Cerebellum (tissue), 4 donors: ENCODE measurements at places on chromosomes 7 and 10.

DNA sequence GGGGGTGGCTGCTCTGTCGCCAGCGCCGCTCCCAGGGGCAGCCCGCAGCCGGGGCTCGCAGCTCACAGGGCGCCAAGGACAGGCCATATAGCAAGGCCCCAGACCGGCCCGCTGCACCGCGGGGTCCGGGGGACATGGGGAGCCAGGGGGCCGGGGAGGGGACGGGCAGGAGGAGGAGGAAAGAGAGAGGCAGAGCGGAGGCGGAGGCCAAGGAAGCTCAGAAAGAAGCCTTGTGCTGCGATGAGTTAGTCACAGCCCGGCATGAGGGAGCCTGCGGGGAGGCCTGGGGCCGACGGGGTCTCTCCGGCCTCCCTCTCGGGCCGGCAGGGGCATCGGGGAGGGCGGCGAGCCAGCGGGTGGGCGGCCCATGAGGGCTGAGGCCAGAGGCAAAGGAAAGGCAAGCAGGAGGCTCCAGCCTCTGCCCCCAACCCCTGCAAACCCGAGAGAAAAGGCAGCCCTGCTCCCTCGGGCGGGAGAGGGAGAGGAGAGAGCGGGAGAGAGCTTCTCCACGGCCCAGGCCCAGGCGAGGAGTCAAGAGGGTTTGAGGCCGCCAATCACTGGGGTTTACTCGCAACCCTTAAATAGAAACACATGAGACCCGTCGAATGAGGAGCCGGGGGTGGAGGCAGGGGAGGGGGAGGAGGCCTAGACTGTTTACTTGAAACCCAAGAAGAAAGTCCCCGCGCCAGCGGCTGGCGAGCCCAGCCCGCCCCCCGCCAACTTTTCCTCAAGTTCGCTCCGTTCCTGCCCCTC lies 167.9 kb downstream of the NEURL1 start:
- DNase-seq = no peak

GRCh38 chr10:86798025-86798424 lies 41.6 kb downstream of the BMPR1A start:
- no peak for DNase-seq

GRCh38 chr7:101154693-101155102 lies 422 bp downstream of the AP1S1 start:
- DNase-seq = no peak

DNA sequence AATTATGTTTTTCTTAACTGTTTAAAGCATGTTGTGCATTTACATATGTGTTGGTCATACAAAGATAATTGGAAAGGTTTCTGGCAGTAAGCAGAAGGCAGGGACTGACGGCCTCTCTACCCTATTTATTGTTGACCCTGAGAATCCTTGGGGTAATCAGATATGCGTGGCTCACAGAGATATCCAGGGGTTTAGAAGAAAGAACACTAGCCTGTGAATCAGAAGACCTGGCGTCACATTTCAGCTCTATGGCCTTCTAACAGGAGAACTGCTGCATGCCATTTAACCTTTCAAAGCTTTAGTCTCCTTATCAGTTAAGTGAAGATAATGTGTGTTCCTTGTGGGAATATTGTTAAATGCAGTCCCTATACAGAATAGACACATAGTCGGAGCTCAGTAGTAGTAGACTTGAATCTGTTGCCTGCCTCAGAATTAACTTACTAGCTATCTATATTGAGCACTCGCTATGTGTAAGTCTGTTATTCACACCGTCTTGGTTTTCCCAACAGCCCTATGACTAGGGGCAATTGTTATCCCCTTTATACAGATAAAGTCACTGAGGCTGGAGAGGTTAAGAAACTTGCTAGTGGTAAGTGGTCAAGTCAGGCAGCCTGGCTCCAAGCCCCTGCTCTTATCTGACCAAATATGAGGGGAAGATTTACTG lies 129.6 kb upstream of the ANKRD1 start:
- DNase-seq = no peak

DNA sequence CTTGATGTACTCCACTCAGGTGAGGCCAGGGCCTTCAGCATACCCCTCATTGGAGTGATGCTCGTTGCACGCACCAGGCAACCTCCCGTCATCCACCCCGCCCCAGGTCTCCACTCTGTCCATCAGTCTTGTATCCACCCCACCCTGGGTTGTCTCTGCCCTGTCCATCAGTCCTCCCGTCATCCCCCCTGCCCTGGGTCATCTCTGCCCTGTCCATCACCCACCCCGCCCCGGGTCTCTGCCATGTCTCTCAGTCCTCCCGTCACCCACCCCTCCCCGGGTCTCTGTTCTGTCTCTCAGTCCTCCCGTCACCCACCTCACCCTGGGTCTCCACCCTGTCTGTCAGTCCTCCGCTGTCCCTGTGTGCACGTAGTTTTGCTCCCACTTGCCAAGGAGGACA lies 59.9 kb downstream of the WDR37 start:
- DNase-seq = no peak

DNA sequence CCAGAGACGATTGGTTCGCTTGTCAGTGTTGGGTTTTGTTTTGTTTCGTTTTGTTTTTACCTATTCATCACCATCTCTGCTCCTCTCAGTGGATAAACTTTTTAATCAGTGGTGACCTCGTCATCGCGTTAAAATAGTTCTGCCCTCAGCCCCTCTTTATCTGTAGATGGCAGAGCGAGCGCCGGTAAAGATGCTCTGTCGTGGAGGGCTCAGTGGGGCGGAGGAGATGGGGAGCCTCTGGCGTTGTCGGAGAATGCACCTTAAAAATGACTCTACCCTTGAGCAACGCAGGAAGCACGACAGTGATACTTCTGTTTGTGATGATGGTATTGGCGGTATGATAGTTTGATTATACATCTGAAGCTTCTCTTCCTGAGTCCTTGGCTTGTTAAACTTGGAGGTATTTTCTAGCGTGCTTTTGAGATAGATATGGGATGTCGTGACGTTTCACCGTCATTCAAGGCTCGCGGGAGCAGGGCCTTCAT lies 554 bp downstream of the CSGALNACT2 start:
- DNase-seq = peak; percentile 39

DNA sequence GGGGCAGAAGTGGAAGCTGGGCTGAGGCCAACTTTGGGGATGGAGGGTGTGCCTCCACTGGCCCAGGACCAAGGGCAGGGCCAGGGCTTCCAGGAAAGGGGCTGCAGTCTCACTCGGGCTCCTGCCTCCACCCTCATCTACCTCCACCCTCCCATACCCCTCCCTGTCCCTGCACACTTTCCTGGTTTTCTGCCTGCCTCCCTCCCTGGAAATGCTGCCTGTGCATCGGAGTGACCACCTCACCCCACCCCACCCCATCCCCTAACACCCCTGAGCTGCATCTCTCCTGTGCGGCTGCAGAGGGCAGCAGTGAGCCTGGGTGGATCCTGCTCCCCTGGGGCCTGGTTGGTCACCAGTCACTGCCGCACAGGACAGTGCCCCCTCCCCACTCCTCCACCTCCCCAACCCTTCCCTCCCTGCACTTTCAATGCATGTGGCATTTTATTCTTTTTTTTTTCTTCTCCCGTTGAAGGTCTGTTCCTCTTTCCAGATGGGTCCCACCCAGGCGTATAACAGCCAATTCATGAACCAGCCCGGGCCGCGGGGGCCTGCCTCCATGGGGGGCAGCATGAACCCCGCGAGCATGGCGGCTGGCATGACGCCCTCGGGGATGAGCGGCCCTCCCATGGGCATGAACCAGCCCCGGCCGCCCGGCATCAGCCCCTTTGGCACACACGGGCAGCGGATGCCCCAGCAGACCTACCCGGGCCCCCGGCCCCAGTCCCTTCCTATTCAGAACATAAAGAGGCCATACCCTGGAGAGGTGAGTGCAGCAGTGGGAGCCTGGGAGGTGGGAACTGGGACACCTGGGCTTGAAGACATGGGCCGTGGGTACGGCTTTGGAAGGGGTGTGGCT lies 54.1 kb upstream of the PPIF start:
- no peak for DNase-seq

DNA sequence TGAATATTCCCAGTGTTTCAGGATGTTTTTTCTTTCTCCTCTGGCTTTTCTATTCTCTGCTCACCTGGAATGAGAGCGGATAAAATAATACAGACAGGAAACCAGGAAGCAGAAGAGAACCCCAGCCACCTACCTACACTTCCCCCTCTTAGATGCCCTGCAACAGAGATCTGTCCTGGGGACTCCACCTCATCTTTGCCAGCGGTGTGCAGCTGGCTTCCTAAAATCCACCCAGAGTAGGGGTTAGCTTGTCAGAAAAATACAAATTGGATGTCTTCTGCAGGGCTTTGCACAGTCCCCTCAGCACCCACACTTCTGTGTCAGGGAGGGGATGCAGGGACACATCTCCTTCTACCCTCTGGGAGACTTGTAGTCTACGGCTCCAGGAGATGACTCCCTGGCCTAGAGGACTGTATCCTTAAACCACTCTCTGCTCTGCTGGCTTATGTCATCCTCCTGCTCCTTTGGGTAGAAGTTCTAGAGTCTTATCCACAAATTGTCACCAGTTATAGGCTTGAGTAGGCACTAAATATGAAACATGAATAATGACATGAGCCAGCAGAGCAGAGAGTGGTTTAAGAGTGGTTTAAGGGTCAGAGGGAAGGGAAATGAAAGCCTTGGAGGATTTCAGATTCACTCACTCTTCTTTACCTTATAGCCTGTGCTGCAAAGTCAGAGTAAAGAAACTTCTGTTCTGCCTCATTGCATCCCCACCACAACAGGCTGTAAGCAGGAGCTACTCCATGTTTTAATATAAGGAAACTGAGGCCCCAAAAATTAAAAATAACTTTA lies 749.4 kb downstream of the AUTS2 start:
- DNase-seq = no peak

DNA sequence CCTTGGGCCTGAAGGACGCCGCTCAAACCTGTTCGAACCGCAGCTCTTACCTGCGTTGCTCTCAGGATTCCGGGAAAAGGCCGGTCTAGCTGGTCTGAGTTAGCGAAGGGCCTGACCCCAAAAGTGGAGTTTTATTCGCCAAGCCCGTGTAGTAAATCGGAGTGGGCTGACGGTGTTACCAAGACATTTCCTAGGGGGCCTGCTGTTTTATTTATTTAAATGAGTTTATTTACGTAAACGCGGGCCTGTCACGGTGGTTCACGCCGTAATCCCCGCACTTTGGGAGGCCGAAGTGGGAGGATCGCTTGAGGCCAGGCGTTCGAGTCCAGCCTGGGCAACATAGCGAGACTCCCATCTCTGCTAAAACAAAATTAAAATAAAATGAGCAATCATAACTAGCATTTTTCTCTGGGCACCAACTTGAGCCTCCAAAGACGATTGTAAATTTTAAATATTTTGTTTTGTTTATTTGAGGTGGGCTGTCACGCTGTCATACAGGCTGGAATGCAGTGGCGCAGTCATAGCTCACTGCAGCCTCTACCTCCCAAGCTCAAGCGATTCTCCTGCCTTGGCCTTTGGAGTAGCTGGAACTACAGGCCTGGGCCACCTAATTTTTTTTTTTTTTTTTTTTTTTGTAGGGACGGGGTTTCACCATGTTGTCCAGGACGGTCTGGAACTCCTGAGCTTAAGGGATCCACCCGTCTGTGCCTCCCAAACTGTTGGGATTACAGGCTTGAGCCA lies 903 bp downstream of the ZNF655 start:
- DNase-seq = no peak

DNA sequence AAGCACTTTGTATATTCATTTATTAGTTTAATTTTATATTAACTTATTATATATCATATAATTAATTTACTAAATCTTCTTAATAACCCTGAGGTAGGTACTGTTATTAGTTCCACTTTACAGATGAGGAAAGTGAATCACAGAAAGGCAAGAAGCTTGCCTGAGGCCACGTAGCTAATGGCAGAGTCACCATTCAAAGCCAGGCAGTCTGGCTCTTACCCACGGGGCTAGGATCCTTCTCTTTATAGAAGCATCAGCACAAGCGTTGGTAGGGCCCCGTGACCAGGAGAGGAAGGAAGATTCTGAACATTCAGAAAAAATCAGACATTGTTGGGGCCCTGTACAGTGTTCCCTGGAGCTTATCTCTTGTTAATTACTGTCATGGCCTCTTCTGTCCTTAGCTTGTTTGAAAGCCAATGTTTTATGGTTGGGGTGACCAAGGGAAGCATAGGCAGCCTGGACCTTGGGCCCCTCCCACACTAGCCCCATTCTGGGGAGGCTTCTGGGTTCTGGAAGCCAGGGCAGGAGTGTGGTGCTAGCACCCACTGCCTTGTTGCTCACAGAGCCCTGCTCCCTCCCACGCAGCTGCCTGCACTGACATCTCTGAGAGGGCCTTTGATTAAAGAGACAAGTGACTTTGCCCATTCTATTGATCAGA lies 31.1 kb upstream of the SLF2 start:
- DNase-seq = no peak

DNA sequence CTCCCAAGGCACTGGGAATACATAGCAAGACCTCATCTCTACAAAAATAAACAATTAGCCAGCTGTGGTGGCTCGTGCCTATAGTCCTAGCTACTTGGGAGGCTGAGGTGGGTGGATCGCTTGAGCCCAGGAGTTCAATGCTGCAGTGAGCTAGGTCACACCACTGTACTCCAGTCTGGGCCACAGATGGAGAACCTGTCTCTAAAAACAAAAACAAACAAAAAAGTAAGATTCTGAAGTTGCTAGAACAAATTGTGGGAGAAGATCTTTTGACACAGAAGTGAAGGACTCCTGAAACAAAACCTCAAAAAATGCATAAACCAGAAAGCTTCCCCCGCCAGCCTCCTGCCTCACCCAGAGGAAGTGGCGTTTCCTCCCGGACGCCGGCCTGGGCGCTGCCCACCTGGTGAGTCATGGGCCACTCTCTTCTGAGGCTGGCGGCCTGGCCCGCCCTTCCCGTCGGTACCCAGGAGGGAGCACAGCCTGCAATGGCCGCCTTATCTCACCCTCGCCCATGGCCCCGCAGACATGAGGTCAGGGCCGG lies 25.4 kb upstream of the ELN start:
- no peak for DNase-seq

GRCh38 chr10:28120043-28120749 lies 121.3 kb upstream of the ODAD2 start:
- DNase-seq = peak; percentile 9

- DNase-seq = no peak
These were observed 12.8 kb downstream of the SH3PXD2A start for GRCh38 chr10:103842605-103843004.

DNA sequence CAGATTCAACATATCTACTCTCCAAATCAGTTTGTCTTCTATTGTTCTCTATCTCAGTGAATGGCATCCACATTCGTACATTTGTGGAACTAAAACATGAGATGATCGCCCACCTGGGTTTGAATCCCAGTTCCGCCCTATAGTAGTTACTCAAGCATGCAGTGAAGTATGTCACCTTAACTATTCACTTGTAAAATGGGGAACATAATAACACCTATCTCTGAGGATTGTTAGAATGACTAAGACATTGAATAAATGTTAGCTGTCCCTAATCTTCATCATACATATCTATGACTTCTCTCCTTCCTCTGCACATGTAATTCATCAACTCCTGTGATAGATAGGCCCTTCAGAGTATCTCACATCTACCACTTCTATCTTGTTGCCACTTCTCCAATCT lies 24.7 kb downstream of the UBE2D1 start:
- no peak for DNase-seq

- DNase-seq = no peak
These were observed 117.9 kb upstream of the COL1A2 start for GRCh38 chr7:94276795-94277194.

GRCh38 chr7:117870448-117871130 lies 2.7 kb downstream of the CTTNBP2 start:
- no peak for DNase-seq

GRCh38 chr7:142646386-142647140 lies 102.7 kb upstream of the PRSS1 start:
- DNase-seq = peak; percentile 34

GRCh38 chr10:54722075-54722474 lies 79.0 kb downstream of the PCDH15 start:
- no peak for DNase-seq
